NCI-H1930 (cell line): ENCODE measurements at places on chromosomes 7 and 10.

DNA sequence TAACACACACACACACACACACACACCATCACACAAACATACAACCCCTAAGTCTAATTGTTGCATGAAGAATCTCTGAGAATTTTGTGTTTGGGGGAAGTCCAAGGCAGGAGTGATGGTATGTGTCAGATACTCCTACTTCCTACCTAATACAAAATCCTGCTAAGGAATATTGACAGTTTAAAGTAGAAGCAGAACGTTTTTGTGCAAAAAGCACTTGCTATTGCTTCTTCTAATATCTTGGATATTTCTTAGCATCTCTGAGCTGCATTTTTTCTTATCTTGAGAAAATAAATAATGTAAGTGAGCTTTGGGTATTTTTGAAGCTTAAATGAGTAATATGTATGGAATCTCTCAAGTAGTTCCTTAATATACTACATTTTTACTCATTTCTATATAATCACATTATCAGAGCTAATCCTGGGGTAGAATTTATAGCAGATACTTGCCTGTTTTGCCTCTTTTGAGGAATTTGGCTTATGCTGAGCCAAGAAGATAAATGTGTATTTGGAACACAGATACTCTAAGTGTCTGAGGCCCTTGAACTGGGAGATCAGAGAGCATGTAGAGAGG is 212.3 kb downstream of the DKK1 start:
- DNase-seq = no peak

GRCh38 chr7:149704507-149704906 is 68.9 kb downstream of the ZNF467 start:
- no peak for DNase-seq

- DNase-seq = no peak
Observed at GRCh38 chr10:128062331-128062880, 63.8 kb downstream of the MKI67 start.

DNA sequence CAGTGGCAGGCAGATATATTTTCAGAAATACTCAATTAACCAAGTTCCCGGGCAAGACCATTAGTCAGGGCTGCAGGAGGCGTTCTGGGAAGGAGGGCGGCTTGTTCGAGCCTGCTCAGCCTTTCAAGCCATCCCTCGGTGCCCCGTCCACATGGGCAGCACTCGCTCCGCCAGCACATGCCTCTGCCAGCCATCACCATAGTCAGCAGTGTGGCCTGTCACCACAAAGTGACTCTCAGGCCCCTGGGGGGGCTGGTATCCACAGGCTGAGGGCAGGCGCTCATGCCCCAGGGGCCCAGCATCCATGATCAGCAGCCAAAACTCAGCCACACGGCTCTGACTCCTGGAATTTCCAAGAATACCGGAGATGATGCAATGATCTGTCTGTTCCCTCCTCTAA is 81.9 kb downstream of the CHST15 start:
- DNase-seq = no peak

DNA sequence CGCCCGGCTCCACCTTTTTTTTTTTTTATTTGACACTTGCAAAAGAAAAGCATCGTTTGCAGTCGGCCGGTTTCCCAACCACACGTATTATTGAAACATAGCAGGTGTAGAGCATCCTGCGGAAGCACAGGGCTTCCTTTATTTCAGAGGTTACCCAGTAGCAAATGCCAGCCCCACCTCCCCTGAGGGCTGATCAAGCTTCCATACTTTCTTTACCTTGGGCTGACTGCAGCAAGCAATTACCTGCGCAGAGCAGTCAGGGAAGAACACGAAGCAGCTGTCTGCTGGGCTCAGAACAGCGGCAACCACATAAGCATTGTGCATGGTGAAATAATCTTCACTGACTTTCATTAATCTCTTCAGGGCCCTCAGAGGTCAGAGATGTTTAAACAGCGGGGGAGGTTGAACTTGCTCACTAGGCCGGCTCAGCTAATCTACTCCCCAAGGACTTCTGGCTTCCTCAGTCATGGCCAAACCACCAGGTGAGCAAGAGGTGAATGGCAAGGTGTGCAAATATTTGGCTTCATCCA is 784.7 kb upstream of the AUTS2 start:
- DNase-seq = peak; percentile 94

- DNase-seq = no peak
Observed at GRCh38 chr7:100192969-100193368, 15.3 kb downstream of the STAG3 start.

DNA sequence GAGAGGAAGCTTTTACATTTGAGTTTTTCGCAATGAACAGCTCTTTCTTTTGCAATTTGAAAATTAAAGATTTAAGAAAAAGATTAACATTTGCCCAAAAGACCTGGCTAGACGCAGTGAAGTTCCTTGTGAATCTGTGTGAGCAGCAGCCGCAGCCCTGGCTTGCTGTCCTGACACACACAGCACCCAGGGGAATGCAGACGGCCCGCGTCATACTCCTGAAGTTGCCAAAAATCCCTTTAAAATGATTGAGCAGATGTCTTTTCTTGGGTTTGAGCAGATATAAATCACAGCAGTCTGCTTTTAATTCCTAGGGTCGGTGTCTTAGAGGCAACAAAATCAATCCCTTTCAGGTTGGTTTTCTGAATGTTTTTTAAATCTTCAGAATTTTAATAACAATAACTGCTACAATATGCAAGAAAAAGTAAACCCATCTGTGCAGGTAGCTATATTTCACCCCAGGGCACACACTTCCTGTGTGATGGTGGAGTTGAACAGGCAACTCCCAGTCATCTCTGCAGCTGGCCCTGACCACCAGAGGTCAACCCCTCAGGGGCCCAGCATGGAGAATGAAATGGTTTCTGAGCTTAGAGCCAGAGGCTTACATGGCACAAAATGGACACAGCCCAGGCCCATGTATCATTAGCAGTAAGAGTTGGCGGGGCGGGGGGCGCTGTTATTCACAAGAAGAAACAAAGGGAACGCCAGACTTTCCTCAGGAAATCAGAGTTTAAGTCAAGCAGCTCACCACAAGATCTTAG is 32.2 kb upstream of the TRIL start:
- no peak for DNase-seq

GRCh38 chr10:24039897-24040296 is 169.0 kb upstream of the KIAA1217 start:
- no peak for DNase-seq

GRCh38 chr7:36034020-36034419 is 119.0 kb upstream of the EEPD1 start:
- no peak for DNase-seq

DNA sequence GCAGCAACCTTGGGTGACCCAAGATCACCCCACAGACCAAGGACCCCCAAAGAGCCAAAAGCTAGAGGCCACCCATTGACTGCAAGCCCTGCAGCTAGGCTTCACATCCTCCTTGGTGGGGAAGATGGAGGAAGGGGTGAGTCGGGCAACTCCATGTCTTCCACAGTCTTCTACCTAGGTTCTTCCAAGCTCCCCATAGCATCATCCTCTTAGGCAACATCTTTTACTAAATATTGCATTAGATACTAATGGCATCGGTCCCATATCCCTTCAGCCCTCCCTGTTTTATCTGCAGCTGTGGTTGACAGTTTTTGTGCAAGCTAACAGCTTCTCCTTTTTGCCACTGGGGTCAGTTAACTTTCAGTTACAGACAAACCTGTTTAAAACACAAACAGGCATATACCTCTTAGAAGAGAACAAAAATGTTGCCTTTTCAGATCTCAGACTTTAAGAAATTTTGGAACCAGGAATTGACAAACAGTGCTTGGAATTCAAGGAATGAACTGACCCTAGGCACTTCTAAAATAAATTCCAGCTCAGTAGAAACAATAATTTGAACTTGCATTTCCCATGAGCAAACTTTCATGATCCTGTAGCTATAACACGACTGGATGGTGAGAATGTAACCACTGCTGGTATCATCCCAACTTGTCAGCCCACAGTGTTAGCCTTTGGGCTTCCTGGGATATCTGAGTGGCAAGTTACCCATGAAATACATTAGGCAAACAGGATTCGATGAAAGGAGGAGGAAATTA is 33.9 kb upstream of the MSMB start:
- no peak for DNase-seq
